ENCODE measurements at places on chromosomes 7 and 10.
A peak's percentile ranks its signal among the peaks of the same experiment; 100 is the strongest.

DNA sequence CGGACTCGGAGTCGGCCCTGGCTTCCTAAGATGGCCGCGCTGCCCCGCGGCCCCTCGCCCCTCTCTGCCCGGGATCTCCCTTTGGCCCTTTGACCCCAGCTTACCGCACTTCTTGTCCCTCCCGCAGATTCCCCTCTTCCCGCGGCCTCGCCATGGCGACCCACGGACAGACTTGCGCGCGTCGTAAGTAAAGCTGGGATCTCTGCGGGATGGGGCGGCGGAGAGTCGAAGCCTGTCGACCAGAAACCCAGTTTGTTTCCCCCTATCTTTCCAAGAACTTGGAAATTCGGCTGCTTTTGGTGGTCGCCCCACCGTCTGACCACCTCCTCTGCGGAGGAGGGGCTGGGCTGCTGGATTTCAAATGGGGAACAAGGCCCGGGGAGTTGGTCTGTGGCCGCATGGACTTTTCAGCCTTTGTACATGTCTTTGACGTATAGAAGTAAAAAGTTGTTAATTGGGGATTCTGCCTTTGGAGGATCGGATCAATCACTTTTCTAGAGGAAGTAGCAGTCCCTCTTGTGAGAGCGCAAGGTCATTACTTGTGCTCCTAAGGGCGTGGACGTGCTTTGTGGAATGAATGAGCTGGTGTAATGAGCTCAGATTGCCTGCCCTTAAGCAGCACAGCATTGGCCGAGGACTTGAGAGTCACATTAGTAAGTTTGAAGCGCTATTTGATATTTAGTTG is 553 bp downstream of the VDAC2 start:
- no peak for DNase-seq

DNA sequence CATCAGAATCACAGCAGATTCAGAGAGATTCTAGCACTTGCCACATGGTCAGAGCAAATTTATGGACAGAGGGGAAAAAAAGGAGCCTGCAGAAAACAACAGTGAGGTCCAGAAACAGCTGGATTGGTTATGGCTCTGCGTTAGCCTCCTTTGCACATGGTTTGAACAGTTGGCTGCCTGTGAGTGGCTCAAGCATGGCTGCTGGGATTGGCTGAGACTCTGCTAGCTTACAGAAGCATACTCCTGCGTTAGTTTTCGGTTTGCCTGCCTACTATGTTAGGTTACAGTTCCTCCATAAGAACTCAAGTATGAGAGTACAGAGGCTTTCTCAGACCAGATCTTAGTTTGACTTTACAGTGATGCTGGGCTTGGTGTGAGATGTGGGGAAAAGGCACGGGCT is 80.7 kb upstream of the WDR11 start:
- DNase-seq = no peak

- DNase-seq = no peak
These were observed 64.9 kb downstream of the CTTNBP2 start for GRCh38 chr7:117808341-117808757.

- no peak for DNase-seq
These were observed 59.8 kb downstream of the GRID1 start for GRCh38 chr10:86306628-86307278.

- no peak for DNase-seq
These were observed 1.5 kb downstream of the DUSP5 start for GRCh38 chr10:110498982-110499795.

- DNase-seq = no peak
These were observed 25.3 kb upstream of the SMARCD3 start for GRCh38 chr7:151273651-151274390.

DNA sequence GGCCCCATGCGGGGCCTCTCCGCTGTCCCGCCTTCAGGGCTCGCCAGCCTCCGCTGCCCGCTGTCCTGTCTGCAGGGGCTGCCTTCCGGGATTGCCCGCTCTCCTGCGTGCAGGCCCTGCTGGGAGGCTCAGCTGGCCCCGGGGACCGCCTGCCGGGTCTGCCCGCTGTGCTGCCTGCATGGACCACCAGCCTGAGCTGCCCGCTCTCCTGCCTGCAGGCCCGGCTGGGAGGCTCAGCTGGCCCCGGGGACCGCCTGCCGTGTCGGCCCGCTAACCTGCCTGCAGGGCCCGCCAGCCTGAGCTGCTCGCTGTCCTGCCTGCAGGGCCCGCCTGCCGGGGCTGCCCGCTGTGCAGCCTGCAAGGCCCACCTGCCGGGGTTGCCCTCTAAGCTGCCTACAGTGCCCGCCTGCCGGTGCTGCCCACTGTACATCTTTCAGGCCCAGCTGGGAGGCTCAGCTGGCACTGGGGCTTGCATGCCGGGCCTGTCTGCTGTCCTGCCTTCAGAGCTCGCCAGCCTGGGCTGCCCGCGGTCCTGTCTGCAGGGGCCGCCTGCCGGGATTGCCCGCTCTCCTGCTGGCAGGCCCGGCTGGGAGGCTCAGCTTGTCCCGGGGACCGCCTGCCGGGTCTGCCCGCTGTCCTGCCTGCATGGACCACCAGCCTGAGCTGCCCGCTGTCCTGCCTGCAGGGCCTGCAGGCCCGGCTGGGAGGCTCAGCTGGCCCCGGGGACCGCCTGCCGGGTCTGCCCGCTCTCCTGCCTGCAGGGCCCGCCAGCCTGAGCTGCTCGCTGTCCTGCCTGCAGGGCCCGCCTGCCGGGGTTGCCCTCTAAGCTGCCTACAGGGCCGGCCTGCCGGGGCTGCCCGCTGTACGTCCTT is 165.1 kb downstream of the GLRX3 start:
- peak; percentile 60 for DNase-seq

Data from stimulated activated CD4-positive, alpha-beta T cell treated with anti-CD3 and anti-CD28 coated beads, Interleukin-12 subunit alpha, Interleukin-12 subunit beta, amount 100 ng/mL, for 24 hours (primary cell).